Adipose tissue (tissue), 3 donors: ENCODE measurements at places on chromosomes 4 and X. TPM values are rescaled to one million over a fixed set of nuclear protein-coding genes. Genes with fewer than 3 reads are reported as not detected.

The GUCY1B1 gene
- 10.3 TPM for polyA plus RNA-seq

The ARHGEF38 gene
- polyA plus RNA-seq, result 2.7 TPM

The RAI2 gene
- polyA plus RNA-seq, result 41.8 TPM

The GRIPAP1 gene
- polyA plus RNA-seq, result 25.9 TPM

The PAGE5 gene
- not detected for polyA plus RNA-seq

The PNCK gene
- 0.64 TPM for polyA plus RNA-seq

The NPY1R gene
- polyA plus RNA-seq, result 9.2 TPM

The CXCL5 gene
- 0.34 TPM for polyA plus RNA-seq

The SYP gene
- 6.8 TPM for polyA plus RNA-seq

The MUC7 gene
- polyA plus RNA-seq, result not detected

The CCSER1 gene
- polyA plus RNA-seq, result 1.2 TPM

The SH3TC1 gene
- polyA plus RNA-seq, result 14.2 TPM

The TLR10 gene
- 0.18 TPM for polyA plus RNA-seq
